ENCODE measurements at places on chromosomes 7 and 10.

- no peak for DNase-seq
Measured at GRCh38 chr10:24238519-24239247, 29.7 kb downstream of the KIAA1217 start.

GRCh38 chr7:1455955-1456354 is 3.3 kb downstream of the MICALL2 start:
- DNase-seq: no peak

GRCh38 chr10:22253580-22253882 is 35.7 kb upstream of the EBLN1 start:
- no peak for DNase-seq

- peak; percentile 60 for DNase-seq
Measured at GRCh38 chr7:139075031-139075652, 34.4 kb downstream of the ZC3HAV1 start.

GRCh38 chr7:35035511-35035961 is 1.7 kb downstream of the DPY19L1 start:
- DNase-seq: no peak

GRCh38 chr7:45446195-45446944 is 127.8 kb upstream of the ADCY1 start:
- no peak for DNase-seq

DNA sequence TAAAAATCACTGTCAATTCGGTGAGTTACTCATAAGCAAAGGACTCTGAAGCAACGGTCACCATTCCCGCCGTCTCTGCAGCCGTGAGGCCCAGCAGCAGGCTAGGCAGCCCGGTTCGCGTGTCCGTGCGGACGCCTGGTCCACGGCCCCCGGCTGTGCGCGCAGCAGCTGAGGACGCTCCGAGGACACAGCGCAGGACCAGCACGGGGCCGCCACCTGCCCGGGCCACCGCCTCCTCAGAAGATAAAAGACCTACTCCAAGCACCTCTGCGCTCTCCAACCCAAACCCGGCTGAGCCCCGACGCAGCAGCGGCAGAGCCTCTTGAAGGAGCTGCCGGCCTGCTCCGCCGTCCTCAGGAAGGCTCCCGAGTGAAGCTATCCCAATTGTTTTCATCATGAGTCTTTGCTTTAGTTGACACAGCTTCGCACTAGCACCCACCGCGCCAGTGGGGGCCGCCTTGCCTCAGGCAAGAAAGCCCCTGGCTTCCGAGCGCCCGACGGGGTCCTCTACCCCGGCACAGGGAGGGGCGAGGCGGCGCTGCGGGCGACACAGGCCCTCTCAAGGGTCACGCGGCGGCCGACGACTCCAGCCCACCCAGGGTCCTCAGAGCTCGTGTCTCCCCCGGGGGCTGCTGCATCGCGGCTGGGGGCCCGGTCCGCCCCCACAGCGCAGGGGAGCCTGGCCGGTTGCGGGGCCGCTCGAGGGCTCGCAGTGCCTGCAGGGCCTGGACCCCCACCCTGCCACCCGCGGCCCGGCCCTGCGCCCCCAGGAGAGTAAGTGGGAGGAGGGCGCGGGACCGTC is 16.9 kb upstream of the GPR146 start:
- DNase-seq: no peak

- no peak for DNase-seq
Measured at GRCh38 chr7:120792861-120793130, 65.1 kb downstream of the TSPAN12 start.

- no peak for DNase-seq
Measured at GRCh38 chr10:48657416-48657815, 27.3 kb upstream of the WDFY4 start.

All from putamen (tissue), 1 donor.